ENCODE measurements at places on chromosomes 11 and 22. TPM values are rescaled to one million over a fixed set of nuclear protein-coding genes. Genes with fewer than 3 reads are reported as not detected.

GRCh38 chr11:33325451-33325850, 68.3 kb downstream of the HIPK3 start:
- no peak for DNase-seq

The KRTAP5-7 gene
- polyA plus RNA-seq: 0.09 TPM

DNA sequence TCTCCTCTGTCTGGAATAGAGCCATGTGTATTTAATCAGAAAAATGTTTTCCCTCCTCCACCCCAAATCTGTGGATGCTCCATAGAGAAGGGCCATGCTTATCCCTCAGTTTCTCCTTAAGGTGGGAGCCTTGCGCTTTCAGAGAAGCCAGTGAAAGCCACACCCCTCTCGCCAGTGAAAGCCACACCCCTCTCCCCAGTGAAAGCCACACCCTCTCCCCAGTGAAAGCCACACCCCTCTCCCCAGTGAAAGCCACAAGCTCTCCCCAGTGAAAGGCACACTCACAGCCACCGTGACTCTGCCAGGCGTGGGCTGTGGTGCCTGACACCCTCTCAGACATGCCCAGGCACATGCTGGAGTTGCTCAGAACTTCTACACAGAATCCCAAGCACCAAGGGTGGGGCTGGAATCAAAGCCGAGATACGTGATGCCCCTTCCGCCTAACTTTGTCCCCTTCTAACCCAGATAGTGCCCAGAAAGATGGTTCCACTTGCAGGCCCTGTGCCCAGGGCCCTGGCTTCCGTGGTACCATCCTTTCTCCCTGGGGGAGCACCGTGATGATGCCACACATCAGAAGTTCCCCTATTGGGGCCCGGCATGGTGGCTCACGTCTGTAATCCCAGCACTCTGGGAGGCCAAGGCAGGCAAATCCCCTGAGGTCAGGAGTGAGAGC, 16.5 kb upstream of the PRR5 start:
- no peak for DNase-seq

GRCh38 chr22:40712311-40712710, 33.0 kb downstream of the MCHR1 start:
- no peak for DNase-seq

- no peak for DNase-seq
These were observed 2.9 kb upstream of the HORMAD2 start for GRCh38 chr22:30077279-30077880.

- DNase-seq: no peak
These were observed 6.6 kb upstream of the CARD10 start for GRCh38 chr22:37525746-37526350.

The CCDC82 gene
- polyA plus RNA-seq: 57.5 TPM

GRCh38 chr11:1083621-1084551, 9.2 kb downstream of the MUC2 start:
- DNase-seq: no peak

- peak; percentile 96 for DNase-seq
These were observed at the start of gene CHKB for GRCh38 chr22:50582493-50583293. Gene CHKB, minus strand, starts transcription at chr22:50582849. Its CDS starts 68 bp downstream, at chr22:50582781.

DNA sequence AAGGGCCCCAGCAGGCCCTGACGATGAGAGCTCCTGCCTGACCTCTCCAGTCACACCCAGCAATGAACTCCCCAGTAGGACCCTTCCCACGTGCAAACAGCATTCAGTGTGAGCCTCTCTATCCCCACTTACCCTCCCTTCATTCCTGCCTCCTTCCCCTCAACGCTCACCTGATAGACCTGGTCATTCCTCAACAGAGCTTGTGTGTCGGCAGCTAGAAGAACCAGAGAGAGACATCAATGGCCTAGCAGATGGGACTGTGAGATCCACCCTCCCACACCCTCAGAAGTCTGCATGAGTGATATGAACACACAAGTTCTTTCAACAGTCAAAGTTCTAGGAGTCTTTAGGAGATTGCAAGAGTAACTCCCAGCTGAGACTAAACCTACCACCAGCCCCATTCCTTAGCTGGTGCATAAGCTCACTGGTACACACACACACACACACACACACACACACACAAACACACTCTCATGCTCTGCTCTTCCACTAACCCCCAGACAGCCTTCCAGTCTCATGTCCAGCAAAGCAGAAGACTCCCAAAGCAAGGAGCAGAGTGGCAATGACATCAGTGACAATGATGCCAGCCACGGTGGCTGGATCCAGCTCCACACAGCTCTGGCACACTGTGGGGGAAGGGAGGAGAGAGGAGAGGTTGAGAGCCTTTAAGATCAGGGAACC, 3.1 kb downstream of the CD3D start:
- no peak for DNase-seq

- no peak for DNase-seq
These were observed 38.9 kb upstream of the TH start for GRCh38 chr11:2210366-2211112.

GRCh38 chr11:61157743-61158142, 3.5 kb downstream of the VPS37C start:
- no peak for DNase-seq

The HBG2 gene
- 1,916 TPM for polyA plus RNA-seq

The KCTD21 gene
- 9.5 TPM for polyA plus RNA-seq

The TTC36 gene
- polyA plus RNA-seq: 0.83 TPM

The SCYL1 gene
- 79.9 TPM for polyA plus RNA-seq

GRCh38 chr11:103114836-103115235, 5.6 kb downstream of the DYNC2H1 start:
- no peak for DNase-seq

The RANBP1 gene
- polyA plus RNA-seq: 183 TPM

DNA sequence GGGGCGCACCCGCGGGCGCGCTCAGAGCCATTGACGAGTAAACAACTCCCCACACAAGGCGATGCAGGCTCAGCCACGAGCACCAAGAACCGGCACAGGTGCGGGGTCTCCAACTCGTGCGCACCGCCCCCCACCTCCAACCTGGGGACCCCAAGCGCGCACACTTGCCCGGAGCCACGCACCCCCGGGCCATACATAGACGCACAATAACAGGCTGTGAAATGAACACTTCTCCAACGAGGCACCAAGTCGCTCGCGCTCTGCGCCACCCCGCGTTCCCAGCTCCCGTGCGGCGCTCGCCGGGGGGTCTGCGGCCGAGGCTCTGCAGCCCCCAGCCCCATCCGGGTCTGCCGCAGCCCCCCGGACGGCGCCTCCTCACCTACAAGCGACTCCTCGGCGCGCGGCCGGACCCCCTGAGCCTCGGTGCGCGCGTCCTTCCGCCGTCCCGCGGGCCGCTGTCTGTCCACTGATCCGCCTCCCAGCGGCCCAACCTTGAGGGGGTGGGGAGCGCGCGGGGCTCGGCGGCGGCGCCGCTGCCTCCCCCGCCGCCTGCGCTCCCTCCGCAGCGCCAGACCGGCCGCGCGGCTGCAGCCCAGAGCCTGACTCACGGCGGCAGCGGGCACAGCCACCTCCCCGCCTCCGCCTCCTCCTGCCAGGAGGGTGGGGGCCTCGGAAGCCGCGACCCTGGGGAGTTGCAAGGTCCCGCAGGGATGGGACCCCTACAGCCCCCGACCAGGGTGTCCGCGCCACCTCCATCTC, 1.6 kb downstream of the IFITM10 start:
- no peak for DNase-seq

- no peak for DNase-seq
These were observed 3.5 kb downstream of the CHRM4 start for GRCh38 chr11:46387919-46388618.

The TMEM45B gene
- polyA plus RNA-seq: 32.6 TPM

GRCh38 chr11:133821776-133822175, 23.5 kb downstream of the SPATA19 start:
- DNase-seq: peak; percentile 75

DNA sequence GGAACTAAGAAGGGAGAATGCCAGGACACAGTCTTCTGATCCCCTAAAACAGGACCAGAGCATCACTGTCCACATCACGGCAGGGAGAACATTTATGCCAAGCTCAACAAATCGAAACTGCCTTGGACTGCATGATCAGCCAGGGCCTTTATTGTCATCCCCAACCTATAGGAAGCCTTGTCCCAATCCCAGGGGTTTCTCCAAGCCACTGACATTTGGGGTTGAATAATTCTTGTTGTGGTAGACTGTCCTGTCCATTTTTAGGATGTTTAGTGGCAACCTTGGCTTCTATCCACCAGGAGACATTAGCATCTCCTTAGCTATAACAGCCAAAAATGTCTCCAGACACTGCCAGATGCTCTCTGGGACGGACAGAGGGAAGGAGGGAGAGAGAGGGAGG, 37.1 kb downstream of the RPL27A start:
- DNase-seq: no peak

DNA sequence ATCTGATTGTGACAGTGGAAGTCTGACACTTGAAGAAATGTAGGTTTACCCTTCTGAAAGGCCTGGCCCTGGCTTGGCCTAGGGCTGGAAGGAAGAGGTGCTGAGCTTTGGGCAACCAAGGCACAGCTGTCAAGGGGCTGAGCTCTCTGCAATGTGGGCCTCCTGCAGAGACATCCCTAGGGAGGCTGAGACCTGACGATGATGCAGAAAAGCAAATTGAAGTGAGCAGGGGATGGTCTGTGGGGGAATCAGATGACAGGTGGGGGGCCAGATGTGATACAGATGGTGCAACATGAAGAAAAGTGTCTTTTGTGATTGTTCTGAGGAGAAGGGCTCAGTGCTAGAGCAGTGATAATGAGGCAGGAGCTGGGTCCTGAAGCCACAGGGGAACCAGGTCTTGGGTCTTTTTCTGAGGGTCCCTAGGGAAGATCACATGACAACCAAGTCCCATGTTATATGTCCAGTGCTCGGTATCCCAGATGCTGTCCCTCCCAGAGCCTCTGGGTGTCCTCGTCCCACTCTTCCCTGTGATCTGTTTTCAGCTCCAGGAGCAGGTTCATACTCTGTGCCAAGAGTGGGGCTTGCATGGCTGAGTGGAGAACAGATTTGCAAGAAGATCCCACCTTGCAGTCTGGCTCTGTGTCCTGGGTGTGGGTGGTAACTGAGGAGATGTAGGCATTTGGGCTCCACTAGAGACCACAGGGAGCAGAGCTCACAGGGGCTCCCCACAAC, 79.9 kb upstream of the VPREB1 start:
- no peak for DNase-seq

Measured in right renal pelvis (tissue), 4 donors.